ENCODE measurements at places on chromosomes 4 and X.
A peak's percentile ranks its signal among the peaks of the same experiment; 100 is the strongest.

DNA sequence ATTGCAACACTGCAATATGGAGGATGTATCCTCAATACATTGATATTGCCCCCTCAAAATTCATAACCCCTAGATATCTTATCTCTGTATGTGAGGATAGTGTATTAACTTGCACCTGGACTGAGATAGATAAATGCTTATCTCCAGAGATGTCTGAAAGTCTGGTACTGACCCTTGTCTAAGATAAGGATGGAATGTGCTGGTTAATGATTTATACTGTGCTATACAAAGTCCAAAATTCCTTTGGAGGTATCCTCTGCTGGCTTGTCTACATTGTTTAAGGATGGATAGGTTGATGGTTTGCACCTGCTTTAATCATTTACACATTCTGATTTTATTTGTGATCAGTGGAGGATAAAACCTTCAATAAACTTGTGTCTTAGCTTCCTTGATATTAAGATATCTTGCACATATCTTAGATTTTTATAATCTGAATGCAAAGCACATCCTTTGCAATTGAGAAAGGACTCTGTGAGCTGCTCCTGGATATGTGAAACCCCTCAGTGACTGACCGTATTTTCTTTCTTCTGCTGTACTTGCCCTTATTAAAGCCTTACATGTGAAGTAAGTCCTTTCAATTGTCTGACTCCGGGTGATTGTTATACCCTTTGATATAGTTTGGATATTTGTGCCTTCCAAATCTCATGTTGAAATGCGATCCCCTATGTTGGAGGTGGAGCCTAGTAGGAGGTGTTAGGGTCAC lies 430.3 kb upstream of the MAOA start:
- no peak for DNase-seq

DNA sequence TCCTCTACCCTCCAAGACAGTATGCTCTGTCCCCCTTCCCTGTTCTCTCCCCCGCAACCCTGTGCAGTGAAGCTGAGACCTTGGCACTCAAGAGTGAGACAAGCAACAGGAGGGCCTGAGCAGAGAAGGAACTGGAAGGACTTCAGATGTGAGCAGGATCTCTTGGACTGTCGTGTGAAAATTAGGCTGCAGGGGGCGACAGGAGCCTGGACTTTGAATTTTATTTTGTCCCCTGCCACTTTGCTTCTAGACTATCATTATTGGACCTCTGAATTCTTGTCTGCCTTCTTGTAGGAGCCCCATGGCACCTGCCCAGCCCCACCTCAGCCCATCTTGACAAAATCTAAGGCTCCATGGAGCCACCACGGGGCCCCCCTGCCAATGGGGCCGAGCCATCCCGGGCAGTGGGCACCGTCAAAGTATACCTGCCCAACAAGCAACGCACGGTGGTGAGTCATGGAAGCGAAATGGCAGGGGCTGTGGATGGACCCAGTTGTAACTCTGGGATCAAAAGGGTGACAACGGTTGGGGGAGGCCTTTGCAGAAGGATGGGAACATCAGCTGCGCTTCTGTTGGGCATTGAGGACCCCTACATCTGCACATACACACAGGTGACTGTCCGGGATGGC lies 1.7 kb downstream of the ARAF start:
- peak; percentile 38 for DNase-seq

DNA sequence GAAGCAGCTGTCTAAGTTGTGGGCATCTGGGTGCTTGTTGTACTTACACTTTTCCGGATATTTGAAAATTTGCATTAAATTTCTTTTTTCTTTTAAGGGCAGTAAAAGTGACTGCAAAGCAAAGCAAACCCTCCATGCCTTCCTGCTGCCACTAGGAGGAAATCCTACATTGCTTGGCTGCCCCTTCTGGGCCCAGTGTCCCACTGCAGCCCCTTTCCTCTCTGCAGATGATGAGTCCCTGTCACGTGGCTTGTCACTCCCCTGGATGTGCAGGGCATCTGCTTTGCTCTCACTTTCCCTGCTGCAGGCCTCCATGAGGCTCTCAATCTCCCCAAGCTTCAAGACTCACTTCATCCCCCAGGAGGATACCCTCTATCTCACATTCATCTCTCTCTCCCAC lies 12.7 kb downstream of the TSR2 start:
- DNase-seq = no peak

- DNase-seq = no peak
These were observed 36.9 kb downstream of the ANKRD17 start for GRCh38 chr4:73221734-73222133.

- DNase-seq = no peak
These were observed 8.6 kb downstream of the GALNT7 start for GRCh38 chr4:173177232-173177631.

- no peak for DNase-seq
These were observed 189.1 kb downstream of the SPCS3 start for GRCh38 chr4:176508780-176509331.

DNA sequence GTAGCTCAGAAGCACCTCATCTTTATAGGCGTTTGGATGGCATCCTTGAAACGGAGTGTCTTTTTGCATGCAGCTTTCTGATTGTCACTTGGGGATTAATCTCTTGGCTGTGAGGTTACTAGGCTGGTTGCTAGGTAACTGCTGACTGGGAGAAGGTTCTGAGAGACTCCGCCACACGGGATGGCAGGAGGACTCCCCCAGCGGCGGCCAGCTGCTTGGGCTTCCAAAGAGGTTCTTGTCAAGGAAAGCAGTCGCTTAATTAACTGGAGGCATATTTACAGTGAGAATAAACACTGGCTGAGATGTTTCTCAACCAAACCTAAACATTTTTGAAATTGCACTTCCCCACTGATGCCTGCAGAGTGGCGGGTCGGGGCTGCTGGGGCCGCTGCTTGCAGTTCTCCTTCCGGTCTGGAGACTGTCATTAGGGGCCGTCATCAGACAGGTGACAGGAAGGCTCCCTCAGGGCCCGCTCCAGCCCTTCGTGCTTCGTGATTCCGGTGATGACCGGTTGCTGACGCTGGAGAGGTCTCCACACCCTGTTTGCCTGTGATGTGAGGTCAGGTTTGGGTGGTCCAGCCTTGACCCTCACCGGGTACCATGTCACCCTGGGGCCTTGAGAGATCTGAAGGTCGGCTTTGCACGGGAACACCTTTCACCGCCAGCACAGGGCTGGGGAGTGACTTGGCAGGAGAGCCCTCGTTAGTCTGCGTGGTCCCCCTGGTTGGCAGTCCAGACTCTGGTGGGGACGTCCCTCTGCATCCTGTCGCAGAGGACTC lies 9.1 kb downstream of the NSG1 start:
- DNase-seq = no peak

DNA sequence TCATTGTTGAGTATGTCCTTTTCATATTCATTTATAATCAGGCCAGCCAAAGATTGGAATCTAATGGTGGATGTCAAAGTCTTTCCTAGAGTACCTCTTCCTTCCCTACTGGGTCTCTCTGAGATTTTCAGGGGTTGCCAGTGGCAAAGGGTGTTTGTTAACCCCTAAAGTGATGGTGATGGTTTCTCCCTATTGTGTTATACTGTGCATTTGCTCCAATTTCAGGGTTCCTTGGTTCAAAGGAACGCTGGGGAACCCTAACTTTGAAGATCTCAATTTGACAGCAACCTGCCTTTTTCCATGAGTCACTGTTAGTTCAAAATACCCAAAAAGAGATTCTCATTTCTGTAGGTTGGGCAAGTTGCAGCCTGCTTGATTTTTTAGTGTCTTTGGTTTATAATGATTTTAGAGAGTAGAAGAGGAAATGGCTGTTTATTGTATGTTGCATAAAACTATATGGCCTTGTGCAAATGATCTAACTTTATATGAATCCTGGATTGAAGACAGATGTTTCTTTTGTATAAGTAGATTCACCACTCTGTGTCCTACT lies 23.0 kb downstream of the GAB1 start:
- DNase-seq = no peak

DNA sequence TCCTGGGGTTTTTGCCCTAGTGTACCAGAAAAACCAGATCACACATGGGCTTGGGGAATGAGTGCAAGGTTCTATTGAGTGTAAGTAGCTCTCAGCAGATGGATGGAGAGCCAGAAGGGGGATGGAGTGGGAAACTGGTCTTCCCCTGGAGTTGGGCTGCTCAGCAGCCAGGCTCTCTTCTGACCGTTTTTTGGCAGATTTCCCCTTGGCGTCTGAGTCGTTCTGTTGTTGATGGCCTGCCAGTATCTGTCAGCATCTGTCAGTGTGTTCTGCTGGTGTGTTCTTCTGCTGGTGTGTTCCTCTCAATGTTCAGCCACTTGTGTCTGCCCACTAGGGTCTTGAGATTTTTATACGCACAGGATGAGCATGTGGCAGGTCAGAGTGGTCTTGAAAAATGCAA lies 633.9 kb upstream of the CPEB2 start:
- DNase-seq = no peak

DNA sequence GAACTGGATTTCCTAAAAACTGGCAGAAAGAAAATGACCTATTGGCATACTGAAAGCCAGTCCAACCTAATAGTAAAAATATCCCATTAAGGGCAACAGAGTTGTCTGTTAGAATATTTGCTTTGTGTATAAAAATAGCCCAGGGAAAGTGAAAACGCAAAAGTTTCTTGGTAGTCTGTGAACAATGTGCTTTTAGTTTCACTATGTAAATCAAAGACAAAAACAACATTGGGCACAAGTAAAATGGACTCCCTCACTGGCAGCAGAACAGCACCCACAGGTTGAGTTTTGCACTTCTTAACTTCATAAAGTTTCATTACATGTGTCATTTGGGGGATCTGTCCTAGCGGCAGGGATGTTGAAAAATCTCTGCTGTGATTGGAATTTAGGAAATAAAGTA lies 4.3 kb upstream of the FGG start:
- DNase-seq = no peak

DNA sequence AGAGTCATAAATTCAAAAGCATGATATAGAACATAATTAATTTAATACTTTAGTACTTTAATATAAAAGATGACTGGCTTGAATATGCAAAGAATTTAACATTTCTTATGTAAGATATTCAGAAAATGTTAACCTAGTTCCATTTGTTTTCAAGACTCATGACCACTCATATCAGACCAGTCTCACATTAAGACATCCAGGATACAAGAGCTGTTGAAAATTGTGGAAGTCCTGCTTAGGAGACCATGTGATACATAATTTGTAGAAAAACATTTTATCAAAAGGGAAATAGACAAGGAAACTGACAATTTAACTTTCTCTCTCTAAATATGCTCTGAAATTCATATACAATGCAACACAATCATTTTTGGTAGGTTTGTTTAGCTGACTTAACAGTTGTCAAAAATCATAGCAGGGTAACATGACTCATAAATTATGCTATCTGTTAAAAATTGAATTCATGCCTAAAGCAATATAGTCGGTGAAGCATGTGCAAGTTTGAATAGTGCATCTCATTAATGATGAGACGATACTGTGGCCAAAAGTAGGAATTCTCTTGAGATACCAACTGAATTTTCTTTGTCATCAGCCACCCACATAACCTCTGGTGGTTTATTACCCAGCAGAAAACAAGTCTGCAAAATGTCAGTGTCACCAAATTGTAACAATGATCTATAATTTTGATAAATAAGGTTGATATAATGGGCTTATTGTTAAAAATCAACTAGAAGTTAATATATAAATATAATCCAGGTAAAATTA lies 211.4 kb downstream of the GASK1B start:
- DNase-seq = no peak

GRCh38 chrX:66601522-66601921 lies 37.4 kb downstream of the EDA2R start:
- DNase-seq = no peak

GRCh38 chr4:15873117-15873516 lies 65.4 kb downstream of the FGFBP1 start:
- DNase-seq = no peak

DNA sequence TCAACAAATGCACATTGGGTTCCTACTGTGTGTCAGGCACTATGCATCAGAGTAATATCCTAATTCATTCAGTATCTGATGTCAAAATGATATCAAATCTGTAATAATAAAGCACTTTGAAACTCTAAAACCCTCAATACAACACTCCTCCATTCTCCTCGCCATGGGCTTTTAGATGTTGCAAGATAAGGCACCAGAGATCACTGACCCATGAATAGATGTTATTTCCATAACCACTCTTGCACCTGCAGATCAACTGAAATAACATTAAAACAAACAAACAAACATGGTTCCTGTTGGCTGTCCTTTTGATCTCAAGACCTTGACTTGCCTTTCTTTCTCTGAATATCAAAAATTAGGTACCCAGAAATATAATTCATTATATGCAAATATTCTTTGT lies 100.2 kb downstream of the MAB21L2 start:
- DNase-seq = no peak

- DNase-seq = no peak
These were observed 61.7 kb upstream of the CBR4 start for GRCh38 chr4:169071747-169072146.

DNA sequence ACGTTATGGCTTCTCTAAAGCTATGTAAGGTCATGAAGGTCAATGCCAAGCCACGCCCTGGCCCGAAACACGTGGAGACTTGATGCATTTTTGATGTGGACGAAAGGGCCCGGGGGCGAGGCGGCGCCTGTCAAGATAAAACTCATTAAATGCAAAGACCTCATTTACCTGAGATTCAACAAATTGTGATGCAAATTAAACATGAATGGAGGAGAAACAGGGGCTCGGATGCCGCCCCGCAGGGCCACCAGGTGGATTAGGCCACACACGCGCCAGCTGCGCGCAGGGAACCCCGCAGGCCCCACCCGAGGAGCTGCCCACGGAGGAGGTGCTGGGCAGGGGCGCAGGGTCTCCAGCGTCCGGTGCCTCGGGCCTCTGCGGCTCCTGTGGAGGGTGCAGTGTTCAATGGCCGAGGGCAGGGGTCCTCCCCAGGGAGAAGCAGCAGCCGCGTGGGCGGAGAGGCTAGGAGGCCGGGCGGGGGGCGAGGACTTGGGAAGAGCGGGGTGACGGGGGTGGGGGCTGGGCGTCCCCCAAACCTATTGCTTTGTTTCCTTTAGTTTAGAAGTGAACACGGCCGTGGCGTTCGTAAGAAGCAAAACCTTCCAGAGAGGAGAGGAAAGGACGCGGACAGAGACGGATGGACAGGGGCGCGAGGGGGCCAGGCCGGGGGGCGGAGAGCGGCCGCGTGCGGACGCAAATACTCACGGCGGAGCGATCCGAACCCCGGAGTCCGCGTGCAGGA lies 40.4 kb downstream of the CPLX1 start:
- DNase-seq = no peak

- DNase-seq = no peak
These were observed 26.7 kb downstream of the SMARCA1 start for GRCh38 chrX:129496625-129497024.

- DNase-seq = peak; percentile 79
These were observed at the start of gene ARAP2 for GRCh38 chr4:36244257-36245082. TSS of gene ARAP2 (minus strand) at chr4:36244514. CDS start at chr4:36229486, 15,028 bp downstream.

DNA sequence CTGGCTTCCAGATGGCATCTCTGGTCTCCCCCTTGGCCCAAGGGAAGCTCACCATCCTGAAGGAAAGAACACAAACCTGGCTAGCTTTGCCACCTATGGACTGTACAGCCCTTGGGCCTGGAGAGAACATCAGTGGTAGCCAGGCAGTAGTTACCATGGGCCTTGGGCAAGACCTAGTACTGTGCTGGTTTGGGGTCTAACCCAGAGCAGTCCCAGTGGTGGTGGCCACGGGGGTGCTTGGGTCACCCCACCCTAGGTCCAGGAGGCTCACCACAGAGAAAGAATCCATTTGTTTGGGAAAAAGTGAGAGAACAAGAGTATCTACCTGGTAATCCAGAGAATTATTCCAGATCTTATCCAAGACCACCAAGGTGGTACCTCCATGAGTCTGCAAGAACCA lies 290.7 kb upstream of the PPP1R2C start:
- no peak for DNase-seq

All from CD4-positive, alpha-beta T cell treated with Interleukin-15 for 4 hours (primary cell).